ENCODE measurements at places on chromosomes 6 and 20.

DNA sequence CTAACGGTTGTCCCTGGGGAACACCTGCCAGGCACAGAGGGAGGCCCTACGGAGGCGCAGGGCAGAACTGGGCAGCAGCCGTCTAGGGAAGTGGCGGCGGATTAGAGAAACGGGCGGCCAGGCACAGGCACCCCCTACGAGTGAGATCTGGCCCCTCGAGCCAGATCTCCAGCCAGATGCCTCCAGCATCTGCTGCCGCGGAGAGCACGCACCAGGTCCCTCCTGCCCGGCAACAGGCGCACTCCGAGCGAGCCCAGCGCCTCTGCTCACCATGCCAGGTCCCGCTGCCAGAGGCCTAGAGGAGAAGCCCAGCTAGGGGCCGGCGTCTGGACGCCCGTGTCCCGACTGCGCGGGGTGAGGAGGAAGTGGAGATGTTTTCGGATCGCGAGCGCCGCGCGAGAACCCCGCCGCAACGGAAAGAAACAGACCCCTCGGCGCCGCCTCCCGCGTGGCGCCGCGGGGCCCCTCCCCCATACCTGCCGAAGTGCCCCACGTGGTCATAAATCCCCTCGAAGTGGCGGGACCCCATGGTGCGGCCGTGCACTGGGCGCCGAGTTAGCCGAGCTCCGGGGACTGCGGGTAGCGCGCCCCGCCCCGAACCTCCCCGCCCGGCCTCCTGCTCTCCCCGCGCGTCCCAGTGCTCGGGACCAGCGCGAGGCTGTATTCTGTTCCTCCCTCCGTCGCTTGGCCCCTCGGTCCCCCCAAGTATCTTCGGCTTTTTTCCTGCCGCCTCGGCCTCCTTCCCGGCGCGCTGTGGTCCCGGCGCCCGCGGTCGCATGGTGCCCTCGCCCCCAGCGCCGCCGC is at the start of gene SLC22A16:
Gene SLC22A16, minus strand, starts transcription at position 568 of the 804 bp plus-strand sequence. Its CDS starts 39 bp downstream, at position 529.
- DNase-seq: peak; percentile 32

- DNase-seq: no peak
Measured at GRCh38 chr6:166402582-166403277, 20.0 kb upstream of the MPC1 start.

- no peak for DNase-seq
Measured at GRCh38 chr6:44603044-44603686, 215.7 kb downstream of the CDC5L start.

DNA sequence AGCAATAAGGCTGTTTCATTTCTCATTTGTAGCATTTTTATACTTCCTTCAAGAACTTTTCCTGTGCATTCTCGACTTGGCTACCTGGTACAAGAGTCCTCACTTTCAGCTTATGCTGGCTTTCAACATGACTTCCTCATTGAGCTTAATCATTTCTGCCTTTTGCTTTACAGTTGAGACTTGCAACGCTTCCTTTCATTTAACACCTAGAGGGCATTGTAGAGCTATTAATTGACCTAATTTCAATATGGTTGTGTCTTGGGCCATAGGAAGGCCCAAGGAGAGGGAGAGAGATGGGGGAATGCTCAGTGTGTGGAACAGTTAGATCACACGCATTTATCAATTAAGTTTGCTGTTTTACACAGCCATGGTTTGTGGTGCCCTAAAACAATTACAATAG is 37.2 kb downstream of the SLC22A2 start:
- no peak for DNase-seq

DNA sequence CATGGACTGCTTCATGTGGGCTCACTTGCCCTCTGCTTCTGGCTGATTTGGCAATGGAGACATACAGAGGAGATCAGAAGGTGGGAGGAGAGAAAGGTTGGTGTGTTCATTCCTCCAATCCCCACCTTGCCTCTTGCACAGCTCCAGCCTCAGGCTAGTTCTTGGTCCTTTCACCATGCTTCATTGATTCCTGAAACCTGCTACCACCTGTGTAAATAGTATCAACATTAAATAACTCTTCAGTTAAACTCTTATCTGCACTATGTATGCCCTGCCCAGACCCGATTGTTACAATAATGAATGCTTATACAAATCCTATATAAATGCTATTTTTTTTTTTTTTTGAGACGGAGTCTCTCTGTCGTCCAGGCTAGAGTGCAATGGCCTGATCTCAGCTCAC is 174.5 kb downstream of the CD83 start:
- DNase-seq: no peak

DNA sequence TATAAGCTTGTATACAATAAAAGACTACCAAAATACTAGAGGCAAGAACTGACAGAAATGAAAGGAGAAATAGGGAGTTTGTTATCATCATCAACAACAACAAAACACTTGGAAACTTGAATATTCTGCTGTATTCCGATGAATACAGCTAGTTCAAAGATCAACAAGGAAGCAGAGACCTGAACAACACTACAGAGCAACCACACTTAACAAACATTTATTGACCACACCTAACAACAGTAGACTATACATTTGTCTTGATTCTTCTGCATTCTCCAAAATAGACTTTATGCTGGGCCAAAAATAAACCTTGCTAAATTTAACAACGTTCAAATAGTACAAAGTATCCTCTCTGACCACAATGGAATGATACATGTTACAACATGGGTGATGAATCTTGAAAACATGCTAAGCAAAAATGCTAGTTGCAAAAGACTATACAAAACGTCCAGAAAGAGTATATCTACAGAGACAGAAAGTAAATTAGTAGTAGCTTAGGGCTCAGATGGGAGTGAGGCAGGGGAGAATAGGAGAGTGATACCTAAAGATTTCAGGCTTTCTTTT is 39.1 kb upstream of the PAK5 start:
- no peak for DNase-seq

- DNase-seq: no peak
Measured at GRCh38 chr6:15437090-15437635, 191.3 kb downstream of the JARID2 start.

GRCh38 chr6:147135211-147135681 is 69.0 kb upstream of the STXBP5 start:
- no peak for DNase-seq

DNA sequence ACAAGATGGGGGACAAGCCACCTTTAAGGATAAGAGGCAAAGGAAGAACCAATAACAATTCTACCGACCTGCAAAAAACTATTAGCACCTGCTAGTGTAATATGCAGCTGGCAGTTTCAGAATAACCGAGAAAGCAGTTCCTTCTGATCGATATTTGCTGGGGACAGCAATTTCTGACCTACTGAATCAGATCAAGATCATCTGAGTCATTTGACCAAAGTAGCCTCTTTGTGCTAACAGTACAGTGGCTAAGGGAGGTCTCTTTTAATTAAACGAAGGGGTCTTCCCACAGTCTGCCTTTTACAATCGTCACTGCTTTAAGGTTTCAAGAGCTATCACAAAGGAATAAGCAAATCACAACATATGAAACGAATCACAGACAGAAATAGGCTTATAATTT is 318.9 kb downstream of the BTBD9 start:
- DNase-seq: no peak

DNA sequence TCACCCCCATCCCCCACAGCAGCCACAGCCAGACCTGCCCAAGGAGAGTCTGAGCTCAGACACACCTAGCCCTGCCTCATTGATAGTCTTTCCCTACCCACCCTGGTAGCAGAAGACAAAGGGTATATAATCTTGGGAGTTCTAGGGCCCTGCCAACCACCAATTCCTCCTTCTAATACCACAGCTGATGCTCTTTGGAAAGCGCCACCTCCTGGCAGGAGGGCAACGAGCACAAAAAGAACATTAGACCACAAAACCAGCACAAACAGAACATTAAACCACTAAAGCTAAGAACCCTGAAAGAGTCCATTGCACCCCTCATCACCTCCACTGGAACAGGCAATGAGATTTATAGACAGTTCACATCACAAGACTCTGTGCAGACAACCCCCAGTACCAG is 195.8 kb upstream of the FUT9 start:
- no peak for DNase-seq

DNA sequence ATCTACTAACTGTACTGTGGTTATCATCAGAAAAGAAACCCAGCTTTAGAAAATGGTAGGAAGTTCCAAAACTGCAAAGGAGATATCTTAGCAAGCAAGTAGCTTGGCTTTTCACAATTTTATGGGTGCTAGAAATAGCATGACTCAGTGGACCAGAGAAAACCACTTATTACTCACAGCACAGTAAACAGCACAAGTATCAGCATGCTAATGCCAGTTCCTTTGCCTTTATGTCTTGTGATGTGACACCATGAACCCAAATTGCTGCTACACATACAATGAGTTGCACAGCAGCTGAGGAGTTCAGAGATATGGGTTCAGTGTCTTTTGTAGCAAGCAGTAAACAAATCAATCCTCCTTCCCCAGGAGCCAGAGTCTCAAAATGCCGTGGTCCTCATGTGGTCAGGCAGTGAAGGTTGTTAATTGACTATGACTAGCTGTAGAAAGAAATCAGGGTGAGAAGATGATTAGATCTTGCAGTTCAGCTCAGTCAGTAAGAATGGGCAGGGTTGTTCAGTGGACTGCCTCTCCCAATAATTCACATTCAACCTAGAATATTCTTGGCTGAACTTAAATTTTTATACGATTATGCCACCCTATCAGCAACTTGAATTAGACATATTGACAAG is 73.3 kb downstream of the OPRM1 start:
- no peak for DNase-seq

DNA sequence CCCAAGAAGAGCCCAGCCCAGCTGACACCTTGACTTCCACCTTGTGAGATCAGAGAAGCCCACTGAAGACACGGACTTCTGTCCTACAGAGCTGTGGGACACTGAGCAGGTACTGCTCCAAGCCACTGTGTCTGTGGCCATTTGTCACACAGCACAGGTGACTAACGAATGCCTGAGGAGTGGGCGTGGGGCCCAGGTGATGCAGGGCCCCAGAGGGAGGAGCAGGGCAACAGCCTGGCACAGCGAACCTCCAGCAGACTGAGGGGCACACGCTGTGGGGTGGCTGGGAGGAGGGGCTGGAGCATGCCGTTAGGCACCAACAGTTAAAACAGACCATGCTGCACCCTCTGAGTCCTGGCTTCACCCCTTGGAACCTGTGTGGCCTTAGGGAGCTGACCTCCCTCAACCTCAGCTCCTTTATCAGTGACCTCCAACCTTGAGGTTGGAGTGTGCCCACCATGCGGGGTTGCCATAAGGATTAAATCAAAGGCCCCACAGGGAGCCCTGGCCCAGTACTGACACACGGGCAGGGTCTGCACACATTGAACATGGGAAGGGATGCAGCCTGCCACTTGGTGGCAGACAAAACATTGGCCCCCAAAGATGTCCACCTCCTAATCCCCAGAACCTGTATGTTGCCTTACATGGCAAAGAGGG is 119.9 kb upstream of the CST7 start:
- no peak for DNase-seq

DNA sequence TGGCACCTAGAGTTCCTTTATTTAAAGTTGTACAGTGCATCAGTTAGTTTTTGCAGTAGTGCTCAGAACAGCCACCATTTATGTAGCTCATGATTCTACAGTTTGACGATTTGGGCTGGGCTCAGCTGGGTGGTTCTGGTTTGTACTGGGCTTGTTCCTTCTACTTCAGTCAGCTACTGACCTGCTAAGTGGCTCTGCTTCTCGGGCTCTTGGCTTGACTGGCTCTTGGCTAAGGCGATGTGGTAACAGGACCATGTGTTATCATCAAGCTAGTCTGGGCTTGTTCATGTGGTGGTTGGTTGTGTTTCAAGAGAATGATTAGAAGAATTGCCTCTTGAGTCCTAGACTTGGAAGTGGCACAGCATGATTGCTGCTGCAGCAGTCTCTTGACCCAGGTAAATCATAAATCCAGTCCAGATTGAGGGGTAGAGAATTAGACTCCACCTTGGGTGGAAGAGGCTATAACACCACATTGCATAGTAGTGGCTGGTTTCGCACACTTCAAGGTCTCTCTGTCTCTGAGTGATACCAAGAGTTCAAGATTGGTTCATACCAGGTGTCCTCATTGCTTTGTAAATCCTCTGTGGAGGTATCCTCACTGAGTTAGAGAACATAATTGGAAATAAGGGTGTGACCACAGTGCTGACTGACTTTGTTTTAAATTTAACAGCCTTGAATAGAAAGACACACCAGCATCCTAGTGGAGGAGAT is 253.0 kb downstream of the ARID1B start:
- no peak for DNase-seq

DNA sequence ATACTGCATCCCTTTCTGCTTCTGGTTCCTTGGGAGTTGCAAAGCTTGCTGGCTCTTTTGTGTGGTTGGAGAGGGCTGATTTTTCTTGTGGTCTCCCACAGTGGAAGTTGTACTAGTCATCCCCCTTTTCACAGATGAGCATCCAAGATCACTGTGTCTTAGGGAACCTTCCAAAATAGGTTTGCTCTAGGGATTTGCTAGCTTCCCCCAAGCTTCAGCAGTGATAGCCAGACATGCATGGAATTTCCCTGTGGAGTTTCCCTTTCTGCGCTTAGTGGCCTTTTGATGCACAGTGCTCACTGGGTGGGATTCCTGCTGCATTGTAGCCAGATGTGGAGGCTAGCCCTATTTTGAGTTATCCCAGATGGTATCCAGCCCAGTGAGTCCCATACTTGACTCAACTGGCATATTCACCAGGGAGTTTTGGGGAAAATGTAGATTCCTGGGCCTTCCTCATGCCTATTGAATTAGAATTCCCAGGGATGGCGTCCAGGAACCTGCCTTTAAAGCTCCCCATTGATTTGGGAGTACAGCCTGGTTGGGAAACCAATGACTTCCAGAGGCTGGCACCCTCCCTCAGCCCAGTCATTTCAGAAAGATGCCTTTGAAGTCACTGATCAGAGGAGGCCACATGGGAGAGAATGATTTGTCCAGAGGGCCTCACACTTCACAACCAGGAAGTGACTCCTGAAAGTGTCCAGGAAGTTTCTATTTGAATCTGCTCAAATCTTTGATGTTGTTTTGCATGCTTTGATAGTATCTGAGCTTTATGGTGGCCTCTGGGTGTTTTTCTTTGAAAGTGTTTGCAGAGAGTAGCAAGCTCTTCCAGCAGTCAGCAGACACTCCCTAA is 25.9 kb downstream of the PPARD start:
- DNase-seq: no peak

- DNase-seq: no peak
Measured at GRCh38 chr6:121884091-121884490, 448.6 kb downstream of the GJA1 start.

DNA sequence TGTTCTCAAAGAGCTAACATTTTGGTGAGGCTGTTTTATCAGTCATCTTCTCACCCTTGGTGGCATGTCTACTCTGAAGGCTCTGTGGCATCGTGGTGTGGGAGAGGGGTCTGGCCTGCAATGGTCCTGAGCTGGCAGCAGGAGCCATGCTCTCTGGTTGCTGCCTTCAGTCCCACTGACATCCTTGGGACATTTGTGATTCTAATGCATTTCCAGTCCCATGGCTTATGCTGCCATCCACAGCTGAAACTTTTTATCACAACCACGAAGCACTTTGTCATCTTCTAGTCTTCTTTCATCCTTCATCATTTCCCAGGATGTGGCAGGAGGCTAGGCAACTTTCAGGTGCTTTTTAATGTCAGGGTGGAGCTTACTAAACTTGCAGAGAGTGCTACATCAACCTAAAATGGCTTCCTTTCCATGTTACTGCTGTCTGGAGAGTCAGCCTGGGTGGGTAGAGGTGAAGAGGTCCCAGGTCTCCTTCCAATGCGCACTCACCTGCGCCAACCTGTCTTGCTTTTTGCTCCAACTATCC is 77.1 kb downstream of the GPR63 start:
- no peak for DNase-seq

Measured in mucosa of descending colon (tissue), 3 donors.